ENCODE measurements at places on chromosomes 1 and 21. TPM values are rescaled to one million over a fixed set of nuclear protein-coding genes. Genes with fewer than 3 reads are reported as not detected.

DNA sequence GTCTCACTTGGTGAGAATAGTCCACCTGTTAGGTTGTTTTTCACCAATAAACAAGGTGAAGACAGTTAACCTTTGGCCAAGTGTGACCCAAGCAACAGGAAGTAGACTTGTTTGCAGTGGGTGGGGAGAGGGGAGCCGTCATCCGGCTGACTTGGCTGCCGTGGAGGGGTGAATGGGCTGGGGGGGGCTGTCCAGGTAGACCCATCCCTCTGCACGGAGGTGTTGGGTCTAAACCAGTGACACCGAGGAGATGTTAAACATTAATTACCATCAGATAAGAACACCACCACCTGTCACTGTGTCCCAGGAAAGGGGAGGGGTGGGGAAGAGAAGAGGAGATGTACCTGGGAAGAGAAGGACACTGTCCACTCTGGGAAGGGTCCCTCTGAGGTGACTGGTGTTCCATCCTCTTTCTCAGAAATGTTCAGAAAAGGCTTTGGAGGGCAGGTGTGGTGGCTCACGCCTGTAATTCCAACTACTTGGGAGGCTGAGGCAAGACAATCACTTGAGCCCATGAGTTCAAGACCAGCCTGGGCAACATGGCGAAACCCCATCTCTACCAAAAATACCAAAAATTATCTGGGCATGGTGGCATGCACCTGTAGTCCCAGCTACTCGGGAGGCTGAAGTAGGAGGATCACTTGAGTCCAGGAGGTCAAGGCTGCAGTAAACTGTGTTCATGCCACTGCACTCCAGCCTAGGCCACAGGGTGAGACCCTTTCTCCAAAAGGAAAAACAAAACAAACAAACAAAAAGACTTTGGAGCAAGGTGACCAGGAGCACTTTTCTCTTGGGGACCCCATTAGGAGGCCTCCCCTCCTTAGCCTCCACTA is 6.7 kb upstream of the MYOM3 start:
- DNase-seq = no peak

DNA sequence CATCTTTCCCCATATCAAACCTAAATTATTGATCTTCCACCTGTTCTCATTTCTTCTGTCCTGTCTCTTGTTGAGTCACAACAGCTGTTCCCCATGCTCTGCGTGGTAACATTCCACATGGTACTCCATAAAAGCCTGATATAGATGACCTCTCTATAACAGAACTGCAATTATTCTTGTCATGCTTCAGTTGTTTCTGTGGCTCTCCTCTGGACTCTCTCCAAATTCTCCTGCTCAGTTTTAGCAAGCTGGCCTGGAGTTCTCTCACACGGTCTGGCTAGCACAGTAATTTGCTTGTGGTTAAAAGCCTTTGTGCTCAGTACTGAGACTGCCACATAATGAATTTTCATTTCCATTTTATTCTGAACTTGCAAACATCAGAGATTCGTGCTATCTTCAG is 10.6 kb upstream of the LRRC39 start:
- peak; percentile 81 for DNase-seq

DNA sequence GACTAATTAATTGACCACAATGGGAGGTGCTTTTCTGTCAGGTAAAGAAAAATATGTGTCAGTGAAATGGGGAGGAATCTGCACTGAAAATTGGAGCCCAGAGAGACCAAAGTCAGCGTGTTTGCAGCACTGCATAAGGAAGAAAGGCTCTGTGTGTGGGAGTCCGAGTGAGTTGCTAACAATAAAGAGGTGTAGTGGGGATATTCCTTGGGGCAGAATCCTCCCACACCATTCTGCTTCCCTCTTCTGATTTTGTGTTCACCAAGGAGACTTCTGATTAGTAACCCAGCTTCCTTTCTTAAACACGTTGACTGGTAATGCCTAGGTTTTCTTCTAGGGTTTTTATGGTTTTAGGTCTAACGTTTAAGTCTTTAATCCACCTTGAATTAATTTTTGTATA is 240.5 kb downstream of the RPS6KC1 start:
- no peak for DNase-seq

Gene BSND
- not detected for total RNA-seq

Data from tongue (tissue), 3 donors.